ENCODE measurements at places on chromosomes 1 and 21.
A peak's percentile ranks its signal among the peaks of the same experiment; 100 is the strongest.

GRCh38 chr1:67214420-67215174 lies 48.3 kb downstream of the IL23R start:
- no peak for DNase-seq

- DNase-seq: no peak
These were observed 75.6 kb upstream of the ROR1 start for GRCh38 chr1:63698001-63698838.

GRCh38 chr1:235532360-235532759 lies 28.1 kb upstream of the B3GALNT2 start:
- DNase-seq: no peak

GRCh38 chr1:228082918-228083870 lies 686 bp downstream of the ARF1 start:
- peak; percentile 50 for DNase-seq

DNA sequence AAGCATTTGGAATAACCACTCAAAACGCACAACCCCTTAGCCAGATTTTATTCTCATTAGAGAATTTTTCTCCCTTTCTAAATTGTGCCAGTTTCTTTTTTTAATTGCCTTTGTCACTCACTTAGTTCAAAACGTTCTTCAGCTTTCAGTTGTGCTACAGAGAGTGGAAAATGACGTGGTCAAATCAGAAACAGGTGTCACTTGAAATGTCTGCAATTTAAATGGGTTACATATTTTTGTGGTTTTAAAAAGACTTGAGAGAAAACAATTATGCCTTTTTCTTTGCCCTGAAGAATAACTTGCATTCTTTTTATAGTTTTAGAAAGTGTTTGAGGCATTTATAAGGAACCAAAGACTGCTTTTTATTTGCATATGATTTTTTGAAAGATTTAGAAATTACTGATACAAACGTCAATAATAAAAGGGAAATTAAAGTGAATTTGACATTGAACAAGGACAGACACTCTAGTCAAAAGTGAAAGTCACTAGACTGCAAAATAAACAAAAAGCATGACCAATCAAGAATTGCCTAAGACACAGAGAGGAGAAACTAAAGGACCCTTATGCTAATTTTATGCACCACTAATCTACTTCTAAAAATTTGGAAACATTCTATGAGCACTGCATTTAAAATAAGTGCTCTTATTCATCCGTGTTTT lies 191.0 kb downstream of the TPR start:
- DNase-seq: no peak

GRCh38 chr21:25359724-25360123 lies 247.6 kb downstream of the MRPL39 start:
- DNase-seq: no peak

DNA sequence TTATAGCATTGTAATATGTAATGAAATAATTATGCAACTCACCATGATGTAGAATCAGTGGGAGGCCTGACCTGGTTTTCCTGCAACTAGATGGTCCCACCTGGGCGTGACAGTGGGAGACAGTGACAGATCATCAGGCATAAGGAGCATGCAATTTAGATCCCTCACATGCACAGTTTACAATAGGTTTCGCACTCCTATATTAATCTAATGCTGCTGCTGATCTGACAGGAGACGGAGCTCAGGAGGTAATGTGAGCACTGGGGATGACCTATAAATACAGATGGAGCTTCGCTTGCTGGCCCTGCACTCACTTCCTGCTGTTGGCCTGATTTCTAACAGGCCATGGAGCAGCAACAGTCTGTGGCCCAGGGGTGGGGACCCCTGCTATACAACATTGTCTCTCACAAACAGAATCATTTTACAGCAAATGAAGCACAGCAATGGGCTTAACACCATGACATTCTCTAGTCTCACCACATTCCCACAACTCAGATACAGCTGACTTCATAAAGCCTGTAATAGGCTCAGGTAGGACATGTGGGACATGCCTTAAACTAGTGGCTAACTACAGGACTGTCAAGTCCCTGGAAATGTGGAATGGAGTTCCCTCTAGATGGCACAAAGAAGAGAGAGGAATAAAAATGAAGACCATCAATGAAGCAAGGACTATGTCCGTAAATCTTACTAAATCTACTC lies 40.7 kb upstream of the SLC5A9 start:
- DNase-seq: no peak

- DNase-seq: peak; percentile 84
These were observed 4.1 kb downstream of the AXDND1 start for GRCh38 chr1:179369751-179370341.

Data from NCI-H2081 (cell line).